ENCODE measurements at places on chromosomes 16 and 17. TPM values are rescaled to one million over a fixed set of nuclear protein-coding genes. Genes with fewer than 3 reads are reported as not detected.
A peak's percentile ranks its signal among the peaks of the same experiment; 100 is the strongest.

- no peak for DNase-seq
Observed at GRCh38 chr16:50290856-50291255, 24.5 kb downstream of the ADCY7 start.

DNA sequence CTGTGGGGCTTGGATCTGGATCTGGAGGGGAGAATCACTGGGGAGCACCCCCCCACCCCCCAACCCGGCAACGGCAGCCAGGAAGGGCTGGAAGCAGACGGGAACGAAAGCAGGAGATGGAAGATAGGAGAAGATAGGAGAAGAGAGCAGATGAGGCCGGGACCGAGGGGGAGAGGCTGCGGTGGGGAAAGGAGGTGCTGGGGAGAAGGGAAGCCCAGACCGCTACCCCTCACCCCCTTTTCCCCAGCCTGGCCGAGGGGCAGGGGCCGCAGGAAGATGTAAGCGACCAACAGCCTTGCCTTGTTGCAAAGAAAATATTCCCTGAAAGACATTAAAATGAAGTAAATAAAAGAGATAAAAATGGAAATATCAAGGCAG lies 26.8 kb upstream of the CBFA2T3 start:
- no peak for DNase-seq

DNA sequence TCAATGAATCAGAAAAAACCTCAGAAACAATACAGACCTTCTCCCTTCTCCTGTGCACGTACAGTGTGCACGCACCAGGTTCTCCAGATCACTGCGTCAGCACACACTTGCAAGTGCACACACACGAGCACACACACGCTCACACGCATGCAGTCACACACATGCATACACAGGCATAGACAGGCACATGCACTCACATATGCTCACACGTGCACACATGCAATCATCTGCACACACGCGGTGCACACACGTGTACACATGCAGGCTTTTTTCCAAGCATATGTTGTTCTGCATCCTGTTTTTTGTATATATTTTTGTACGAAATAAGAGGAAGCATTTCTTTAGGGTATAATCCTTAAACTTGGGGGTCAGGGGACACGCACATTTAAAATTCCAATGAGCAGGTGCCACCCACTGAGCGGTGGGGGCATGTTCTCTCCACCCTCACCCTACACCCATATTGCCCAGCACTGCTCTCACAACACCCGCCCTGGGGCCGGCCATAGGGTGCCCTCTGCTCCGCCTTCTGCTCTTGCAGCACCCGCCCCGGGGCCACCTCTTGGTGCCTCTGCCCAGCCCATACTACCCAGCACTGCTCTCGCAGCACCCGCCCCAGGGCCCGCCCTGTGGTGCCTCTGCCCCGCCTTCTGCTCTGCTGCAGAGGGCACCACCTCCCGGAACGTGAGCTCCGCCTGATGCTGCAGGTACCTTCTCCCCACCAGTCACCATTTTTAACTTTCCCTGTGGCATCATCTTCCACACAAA lies 20.9 kb downstream of the KLHDC4 start:
- DNase-seq = no peak

GRCh38 chr17:78289802-78290363 lies 58.5 kb downstream of the TMEM235 start:
- peak; percentile 78 for DNase-seq

The C16orf86 gene
- total RNA-seq = 0.26 TPM

DNA sequence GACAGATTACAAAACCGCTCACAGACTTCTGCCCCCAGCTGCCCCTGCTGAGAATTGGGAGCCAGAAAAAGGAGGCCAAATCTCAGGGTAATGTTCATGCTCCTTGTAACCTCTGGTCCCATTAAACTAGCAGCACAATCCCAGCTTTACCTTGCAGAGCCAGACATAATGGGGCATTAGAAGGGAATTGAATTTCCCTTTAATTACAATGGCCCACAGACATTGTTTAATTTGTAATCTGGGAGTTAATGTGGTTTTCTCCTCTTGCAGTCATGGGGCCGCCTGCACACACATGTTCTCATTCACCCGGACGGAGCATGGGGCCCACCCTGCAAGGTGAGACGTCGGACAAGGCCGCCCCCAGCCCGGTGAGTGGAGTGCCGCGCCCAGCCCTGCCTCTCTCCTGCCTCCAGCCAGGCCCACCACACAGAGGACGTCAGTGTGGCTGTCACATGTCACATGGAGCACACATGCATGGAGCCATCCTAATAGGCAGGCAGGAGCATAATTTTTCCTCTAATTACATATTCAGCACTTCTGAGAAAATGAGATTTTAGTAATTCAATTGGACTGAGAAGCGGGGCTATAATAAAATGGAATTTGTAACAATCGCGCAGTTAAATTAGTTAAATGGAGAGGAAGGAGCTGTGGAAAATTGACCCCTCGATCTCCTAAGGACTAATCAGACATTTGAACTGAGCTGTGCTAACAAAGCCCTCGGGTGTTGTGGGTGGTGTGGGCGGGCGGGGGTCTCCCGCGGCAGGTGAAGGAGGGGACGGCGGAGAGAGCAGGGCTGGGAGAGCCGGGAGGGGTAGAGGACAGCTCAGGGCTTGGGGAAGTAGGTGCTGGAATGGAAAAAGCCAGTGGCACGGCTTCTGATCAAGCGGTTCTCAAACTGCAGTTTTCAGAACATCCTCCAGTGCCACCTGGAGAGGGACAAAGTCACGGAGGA lies 87.7 kb downstream of the ENGASE start:
- DNase-seq = no peak

The ATF7IP2 gene
- 4.2 TPM for total RNA-seq

DNA sequence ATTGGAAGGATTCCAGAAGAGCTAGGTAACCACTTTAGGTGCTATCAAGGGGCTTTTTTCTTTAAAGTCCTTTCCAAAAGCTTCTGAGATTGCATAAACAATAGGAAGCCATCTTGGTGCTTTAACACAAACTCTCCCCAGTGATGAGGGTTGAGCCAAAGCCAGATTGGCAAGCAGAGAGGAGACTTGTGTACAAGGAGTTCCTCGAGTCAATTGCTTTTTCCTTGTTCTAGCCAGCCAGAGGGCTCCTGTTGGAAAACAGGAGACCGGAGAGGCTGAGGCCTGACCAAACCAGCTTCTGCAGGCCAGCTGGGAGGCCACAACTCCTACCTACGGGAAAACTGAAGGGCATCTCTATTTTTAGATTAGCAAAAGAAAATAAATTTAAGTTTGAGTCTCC lies 46.5 kb downstream of the MAPT start:
- DNase-seq = no peak

- no peak for DNase-seq
Observed at GRCh38 chr17:72617557-72617956, 474.9 kb downstream of the SLC39A11 start.

DNA sequence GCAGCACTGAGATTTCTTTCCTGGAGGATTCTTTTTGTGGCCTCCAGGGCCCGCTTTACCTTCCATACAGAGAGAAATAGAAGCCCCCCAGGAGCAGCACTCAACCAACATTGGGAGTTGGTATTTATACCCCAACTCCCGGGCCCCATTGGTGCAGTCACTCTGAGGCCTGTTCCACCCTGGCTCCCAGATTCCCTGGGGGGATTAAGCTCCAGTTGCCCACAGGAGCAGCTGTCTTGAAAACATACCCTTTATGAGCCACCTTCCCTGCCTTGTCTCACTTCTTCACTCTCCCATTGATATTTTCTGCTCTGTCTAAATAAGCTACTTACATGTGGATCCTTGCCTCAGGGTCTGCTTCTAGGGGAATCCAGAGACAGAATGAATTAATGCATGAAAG lies 167.8 kb downstream of the KATNIP start:
- DNase-seq = no peak

DNA sequence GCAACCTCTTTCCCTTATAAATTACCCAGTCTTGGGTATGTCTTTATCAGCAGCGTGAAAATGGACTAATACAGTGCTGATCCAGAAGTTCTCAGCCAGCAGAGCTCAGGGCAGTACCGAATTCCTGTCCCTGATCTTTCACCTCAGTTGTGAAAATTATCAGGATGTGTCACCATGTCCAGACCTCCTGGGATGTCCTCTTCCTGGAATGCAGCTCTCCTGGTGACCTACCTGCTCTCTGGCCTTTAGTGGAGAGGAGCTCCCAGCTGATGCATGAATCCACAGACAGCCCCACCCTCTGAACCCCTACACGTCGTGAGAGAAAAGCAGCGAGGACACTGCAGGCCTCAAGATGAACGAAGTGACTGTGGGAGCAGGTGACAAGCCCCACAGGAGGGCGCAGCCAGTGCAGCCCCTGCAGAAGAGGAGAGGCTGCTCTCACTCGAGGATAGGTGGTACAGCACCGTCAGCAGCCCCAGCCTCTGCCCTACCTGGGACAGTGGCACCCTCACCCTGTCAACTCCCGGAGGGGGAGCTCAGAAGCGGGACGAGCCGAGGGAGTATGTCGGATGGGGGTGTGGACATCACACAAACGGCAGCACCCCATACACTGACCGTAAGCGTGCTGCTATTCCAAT lies 22.0 kb upstream of the C16orf95 start:
- no peak for DNase-seq

DNA sequence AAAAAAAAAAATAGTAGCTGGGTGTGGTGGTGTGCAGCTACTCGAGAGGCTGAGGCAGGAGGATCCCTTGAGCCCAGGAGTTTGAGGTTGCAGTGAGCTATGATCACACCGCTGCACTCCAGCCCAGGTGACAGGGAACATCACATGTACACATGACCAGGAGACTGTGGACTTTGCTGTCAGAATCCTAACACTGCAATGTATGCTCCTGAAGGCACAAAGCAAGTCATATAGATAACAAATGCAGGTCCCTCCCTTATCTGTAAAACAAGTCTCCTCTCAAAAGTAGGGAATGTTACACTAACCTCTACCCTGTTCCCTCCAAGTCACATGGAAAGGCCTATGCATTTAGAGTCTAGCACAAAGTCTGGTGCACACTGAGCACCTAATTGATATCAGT lies 48.5 kb downstream of the ARHGAP17 start:
- no peak for DNase-seq

DNA sequence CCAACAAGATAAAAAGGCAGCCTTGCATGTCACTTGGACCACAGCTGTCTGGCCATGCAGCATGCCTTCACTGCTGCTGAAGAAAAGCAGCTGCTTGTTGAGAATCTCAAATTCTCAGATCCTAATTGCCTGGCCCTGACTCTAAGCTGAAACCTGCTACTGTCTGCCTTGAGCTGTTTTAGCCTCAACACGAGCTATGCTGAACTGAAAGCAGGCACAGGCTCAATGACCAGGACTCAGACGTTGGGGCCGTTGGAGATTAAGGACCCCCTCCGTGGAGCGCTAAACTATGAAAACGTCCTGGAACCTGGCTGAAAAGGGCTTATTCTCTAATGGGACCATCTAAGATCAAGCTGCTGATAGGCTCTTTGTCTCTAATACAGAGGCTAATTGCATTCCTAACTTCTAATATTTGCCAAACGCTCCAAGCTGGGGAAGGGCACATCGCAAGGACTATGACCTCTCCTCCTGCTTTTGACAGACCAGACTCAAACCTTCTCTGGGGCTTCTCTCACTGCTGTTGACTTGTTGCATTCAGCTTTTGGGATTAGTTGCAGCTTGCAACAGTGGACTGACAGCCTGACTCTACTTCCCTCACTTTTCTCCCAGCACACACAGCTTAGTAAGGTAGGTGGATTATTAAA lies 4.6 kb upstream of the PLK1 start:
- no peak for DNase-seq

GRCh38 chr16:53817812-53818550 lies 114.0 kb downstream of the FTO start:
- no peak for DNase-seq

DNA sequence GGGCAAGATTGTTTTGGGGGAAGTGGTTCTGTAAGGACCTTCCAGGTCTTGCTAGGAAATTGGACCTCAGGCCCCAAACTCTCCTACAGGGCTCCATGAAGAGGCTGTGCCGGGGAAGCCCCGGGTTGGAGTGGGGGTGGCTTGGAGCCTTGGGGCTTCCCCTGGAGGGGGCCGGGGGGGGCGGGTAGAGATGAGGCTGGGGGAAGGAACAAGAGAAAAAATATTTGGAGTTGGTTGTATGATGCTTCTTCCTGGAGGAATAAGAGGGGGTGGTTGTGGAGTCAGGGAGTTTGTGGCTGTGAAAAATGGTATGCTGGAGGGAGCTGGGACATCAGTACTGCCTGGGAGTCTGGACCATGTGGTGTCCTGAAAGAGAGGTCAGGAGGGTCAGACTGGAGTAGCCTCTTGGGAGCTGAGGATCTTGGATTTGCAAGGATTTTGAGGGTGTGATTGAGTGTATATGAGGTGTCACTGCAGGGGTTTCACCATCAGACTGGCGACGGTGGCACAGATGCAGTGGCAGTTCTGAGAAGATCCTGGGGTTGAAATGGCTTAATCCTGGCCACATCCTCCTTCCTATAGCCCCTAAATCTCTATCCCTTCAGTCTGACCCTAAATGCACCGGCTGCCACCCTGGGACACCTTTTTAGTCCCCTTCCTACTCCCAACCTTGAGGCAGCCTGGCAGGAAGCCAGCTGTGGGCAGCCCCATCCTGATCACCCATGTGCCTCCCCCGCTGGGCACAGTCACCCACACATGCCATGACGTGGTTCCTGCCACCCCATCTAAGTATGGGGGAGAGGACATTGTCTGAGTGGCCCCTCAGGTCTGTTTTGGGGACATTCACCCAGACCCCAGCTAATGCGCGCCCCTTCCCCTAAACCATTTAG lies 10.9 kb downstream of the RARA start:
- no peak for DNase-seq

The CDH3 gene
- 564 TPM for total RNA-seq

DNA sequence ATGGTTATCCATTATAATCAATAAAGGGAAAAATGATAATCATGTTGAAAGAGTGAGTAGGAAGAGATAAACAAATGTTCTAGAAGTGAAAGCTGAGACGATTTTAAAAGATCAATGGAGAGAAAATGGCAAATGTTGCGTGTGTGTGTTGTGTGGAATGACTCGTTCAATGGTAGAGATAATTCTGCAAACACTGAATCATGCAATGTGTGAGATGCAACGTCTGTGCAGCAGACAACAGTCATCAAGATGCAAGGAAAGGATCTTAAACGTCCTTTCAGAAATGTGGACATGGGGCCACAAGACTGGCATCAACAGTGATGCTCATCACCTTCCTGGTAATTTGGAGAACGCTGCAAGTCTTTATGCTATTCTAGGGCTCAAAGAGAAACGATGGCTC lies 124.4 kb downstream of the CDYL2 start:
- DNase-seq = peak; percentile 14

GRCh38 chr16:86882586-86883280 lies 304.4 kb downstream of the FOXL1 start:
- peak; percentile 37 for DNase-seq

The DNAH17 gene
- total RNA-seq = not detected

The ATP2A3 gene
- total RNA-seq = under 0.01 TPM
